HFF-Myc (cell line): ENCODE measurements at places on chromosomes 5 and 9.

DNA sequence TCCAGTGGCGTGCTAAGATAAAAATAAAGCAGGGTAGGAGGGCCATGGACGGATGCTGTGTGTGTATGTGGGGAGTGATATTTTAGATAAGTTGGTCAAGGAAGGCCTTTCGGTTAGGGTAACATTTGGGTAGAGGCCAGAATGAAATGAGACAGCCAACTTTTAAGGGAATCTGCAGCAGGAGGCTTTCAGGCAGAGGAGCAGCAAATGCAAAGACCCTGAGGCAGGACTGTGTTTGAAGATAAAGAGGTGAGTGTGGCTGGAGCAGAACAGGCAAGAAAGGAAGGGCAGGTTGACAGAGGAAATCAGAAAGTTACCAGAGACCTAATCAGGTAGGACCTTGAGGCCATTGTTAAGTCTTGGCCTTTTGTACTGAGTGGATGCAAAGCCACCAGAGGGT, 106.2 kb downstream of the MAST4 start:
- no peak for DNase-seq

- DNase-seq = no peak
Observed at GRCh38 chr5:50786073-50786472, 119.6 kb downstream of the PARP8 start.

GRCh38 chr5:71957292-71957898, 149.9 kb upstream of the MAP1B start:
- DNase-seq = no peak

GRCh38 chr9:18452276-18452675, 21.7 kb upstream of the ADAMTSL1 start:
- DNase-seq = no peak

- DNase-seq = no peak
Observed at GRCh38 chr9:109319626-109320241, 1.1 kb downstream of the EPB41L4B start.

DNA sequence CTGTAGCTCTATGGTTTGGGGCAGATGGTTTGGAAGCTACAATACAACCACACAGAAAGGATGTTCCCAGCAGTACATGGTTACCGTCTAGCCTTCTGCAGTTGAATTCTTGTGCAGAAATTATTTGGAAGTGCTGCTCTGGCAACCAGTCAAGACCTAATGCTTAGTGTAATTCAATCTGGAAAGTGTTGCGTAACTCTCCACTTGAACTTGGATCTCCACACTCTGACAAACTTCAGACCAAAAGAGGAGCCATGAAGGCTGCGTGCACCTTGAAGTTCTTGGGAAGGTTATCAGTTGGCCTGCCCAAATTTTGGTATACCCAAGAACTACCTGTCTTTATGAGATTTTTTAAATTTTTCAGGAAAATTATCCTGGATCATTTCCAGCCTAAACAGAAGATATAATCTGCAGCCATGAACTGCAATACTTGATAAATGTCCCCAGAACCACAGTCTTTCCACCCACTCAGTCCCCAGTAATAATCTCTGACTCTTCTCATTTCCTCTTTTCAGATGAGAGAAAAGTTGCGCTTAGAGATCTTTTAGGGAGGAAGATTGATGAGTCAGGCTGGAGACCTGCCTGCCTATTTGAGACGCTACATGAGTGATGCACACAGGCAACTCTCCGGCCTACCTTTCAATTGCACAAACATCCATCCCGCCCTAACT, 159.9 kb downstream of the FANCC start:
- DNase-seq = peak; percentile 94

GRCh38 chr5:96909435-96909834, 26.4 kb upstream of the LNPEP start:
- no peak for DNase-seq

DNA sequence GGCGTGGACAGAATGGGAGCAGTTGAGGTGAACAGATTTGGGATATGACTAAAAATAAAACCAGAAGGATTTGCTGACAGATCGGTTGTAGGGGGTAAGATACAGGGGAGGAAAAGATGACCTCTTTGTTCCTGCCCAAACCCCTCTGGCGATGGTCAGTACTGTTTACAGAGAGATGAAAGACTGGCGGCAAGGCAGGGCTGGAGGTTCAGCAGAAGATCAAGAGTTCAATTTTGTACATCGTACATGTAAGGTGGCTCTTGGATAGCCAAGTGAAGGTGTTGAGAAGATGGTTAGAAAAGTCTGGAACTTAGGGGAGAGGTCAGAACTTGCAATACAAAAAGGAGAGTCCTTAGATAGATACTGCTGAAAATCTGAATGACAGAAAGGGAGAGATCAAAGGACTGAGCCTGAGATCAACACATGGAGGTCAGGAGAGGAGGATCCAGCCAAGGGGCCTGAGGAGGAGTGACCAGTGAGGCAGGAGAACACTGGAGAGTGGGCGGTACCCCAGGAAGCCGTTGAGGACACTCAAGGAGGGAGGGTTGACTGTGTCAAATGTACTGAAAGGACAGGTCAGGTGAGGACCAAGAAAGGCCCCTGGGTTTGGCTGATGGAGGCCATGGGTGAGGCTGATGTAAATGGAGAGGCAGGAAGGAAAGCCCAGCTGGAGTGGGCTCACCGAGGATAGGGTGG, 7.1 kb downstream of the IL4 start:
- DNase-seq = no peak

- no peak for DNase-seq
Observed at GRCh38 chr5:102375272-102375671, 79.2 kb upstream of the SLCO4C1 start.

DNA sequence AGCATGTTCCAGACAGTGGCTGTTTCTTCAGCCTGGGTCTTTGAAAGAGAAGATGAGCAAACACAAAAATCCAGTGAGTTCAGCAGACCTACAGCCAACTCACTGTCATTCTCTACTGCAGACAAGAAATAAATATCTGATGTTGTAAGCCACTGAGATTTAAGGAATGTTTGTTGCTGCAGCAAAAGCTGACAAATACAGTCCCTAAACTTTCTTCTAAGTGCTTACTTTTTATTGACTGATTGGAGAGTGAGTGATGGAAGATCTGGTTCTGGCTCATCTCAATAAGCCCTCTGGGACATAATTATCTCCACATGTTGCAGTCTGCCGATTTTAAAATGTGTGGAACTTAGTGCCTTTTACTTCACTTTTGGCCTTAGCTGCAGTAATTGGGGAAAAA, 69.9 kb upstream of the LMNB1 start:
- DNase-seq = no peak

DNA sequence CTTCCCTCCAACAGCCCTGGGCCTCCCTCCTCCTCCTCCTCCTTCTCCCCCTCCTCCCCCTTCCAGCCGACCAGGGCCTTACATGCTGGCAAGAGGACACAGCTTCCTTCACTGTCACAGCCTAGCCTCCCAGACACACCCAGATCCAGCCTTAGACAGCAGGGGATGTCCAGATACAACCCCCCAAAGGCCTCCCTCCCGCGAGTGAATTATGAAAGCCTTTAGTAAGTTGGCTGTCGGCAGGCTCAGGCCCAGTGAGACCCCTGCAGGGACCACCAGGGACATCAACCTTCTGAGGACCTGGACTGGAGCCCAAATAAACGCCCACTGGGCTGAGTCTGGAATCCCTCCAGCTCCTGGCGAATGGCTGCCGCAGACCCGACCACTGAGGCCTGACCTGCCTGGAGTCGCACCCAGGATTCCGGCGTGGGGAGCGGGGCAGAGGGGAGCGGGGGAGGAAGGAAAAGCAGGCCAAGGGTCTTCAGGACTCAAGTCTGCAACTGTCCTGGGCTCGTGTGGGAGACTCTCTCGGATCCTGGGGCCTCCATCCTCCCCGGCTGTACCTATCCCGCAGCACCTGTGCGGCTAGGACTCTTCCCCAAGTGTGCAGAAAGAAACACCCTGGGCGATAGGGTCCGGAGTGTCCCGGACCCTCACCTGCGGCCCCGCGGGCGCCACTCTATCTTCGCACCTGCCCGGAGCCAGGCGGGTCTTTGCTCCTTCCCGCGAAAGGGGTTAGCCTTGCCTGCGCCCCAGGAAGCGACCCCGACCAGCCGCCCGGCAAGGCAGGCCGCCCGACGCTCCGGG, 705 bp downstream of the SEPTIN8 start:
- no peak for DNase-seq

GRCh38 chr5:113292462-113292861, 142.3 kb downstream of the TSSK1B start:
- DNase-seq = no peak

- no peak for DNase-seq
Observed at GRCh38 chr9:99718631-99719030, 103.1 kb upstream of the NR4A3 start.

- no peak for DNase-seq
Observed at GRCh38 chr9:31753756-31754155, 630.7 kb upstream of the ACO1 start.

- no peak for DNase-seq
Observed at GRCh38 chr5:9196403-9197227, 349.3 kb downstream of the SEMA5A start.

DNA sequence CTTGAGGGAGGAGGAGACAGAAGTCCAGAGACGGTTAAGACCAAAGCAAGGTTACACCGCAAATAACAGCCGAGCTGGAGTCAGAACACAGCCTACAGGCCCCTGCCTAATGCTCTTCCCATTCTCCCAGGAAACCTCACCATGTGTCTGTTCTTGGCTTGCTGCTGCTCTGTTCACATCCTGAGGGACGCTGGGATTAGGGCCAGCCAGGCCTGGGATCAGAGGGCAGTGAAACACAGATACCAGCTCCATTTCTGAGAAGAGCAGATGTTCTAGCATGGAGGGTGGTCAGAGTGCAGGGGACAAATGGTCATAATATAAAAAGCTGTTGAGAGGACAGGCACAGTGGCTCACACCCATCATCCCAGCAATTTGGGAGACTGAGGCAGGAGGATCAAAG, 124.8 kb upstream of the LARP1 start:
- DNase-seq = no peak

- DNase-seq = no peak
Observed at GRCh38 chr5:135393229-135393628, 5.8 kb downstream of the MACROH2A1 start.

DNA sequence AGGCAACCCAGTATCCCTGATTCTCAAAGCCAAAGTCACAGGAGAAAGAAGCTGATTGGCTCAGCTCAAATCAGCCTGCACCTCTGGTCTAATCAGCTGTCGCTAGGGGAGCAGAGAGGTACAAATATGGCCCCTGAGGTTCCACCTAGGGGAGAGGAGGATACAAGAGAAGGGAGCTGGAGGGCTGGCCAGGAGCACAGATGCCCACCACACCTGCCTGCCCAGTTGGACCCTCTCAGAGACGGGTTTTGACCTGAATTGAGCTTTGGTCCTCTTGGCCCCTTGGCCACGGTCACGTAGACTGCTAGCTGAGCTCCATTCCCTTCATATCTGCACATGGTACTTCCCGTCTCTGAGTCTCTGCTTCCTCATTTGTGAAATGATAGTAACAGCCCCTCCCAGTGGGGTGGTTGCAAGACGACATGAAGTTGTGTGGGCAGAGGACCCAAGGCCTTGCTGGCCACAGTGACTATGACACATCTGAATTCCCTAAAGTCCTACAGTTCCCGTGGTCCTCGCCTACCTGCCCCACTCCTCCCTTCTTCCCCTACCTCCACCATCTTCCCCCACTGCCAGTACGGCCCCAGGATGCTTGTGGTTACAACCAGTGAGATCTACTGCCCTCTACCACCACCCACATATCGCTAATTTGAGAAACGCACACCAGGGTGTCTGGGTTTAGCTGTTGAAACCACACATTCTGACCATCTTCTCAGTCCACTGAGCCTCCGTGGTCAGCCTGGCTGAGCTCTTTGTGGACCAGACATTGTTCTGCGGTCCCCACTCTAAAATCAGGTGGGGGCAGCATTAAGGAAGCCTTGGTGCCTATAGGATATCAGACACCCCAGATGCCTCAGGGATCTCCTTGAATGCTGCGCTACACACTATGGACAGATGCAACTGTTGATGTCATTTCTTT, 60.3 kb upstream of the NEK6 start:
- no peak for DNase-seq

DNA sequence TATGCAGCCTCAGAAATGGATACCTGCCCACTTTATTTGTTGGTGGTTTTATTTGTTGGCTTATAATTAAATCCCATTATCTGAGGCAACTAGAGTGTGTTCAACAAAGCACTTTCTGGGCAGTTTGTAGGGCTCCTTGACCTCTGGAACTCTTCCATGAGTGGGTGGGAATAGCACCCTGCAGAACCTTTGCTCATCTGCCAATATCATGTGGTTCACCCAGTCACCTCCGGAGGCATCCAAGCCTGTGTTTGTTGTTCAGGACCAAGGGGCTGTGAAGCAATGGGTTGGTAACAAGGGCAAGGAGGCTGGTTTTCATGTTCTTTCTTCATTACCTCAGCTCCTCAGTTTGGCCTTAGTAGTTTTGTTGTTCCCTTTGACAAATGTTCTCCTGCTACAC, 314.0 kb downstream of the NDUFS4 start:
- DNase-seq = no peak

DNA sequence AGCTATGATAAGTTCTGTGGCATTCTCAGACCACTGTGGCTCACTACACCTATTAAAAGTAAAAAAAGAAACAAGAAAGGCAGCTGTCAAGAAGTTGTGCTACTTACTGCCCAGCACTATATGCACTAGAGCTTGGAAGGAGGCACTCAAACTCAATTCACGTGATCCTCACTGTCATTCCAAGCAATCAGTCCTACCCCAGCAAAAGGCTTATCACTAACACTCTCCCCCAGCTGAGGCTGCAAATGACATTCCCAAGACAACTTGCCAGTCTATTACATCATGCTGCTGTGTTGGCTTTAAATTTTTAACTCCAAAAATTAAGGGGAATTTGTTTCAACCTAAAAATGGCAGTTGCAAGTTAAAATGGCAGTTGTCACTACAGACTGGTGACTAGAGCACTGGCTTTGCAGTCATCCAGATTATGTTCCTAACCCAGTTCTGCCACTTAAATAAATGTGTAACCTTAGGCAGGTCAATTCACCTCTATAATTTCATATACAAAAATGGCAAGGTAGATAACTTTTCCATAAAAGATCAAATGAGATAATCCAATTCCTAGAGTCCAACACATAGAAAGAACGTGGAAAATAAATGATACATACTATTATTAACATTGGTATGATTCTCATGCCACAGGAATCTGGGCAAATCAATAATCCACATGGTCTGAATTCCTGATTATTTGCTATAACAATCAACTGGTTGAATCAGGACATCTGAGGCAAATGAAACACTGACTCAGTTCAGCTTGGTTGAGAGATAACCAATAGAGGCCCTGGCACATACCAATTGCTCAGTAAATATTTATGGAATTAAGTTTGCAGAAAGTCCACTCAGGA, 52.4 kb downstream of the FBXW11 start:
- no peak for DNase-seq

GRCh38 chr9:12221470-12221869, 471.7 kb upstream of the TYRP1 start:
- no peak for DNase-seq

DNA sequence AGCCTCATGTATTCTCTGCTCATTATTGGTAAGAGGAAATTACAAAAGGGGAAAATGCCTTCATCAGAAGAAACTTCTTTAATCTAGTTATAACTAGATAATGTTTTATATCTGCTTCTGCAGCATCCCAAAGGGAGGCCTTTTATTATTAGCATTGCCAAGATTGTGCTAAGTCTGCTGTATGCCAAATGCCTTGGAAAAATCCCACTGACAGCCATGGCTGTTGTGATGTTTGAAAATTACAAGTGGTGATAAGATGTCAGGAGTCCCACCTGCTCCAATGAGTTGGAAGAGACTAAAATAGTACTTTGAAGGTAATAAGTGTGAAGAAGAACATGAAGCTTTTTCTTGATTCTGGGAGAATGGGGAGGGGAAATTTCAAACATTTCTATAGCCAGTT, 345.0 kb downstream of the GABRB2 start:
- no peak for DNase-seq
